ENCODE measurements at places on chromosomes 4 and X.

DNA sequence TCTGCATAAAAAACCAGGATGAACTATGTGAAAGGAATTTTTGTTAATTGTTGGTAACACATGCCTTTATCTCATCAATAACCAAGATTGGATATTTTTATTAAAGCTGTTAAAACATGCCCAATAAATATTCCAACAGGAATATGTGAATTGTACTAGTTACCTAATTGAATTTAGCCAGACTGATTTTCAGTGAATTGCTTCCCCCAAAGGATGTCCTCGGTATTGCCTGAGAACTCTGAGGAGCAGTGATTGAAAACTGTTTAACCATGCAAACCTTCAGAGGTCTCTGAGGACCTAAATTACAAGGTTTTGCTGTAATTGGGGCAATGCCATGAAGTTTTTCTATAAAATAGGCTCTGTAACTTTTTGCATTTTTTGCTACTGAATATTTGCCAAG lies 66.6 kb downstream of the BLTP1 start:
- no peak for DNase-seq

GRCh38 chr4:110033355-110034025 lies 120.8 kb downstream of the EGF start:
- DNase-seq = no peak

- no peak for DNase-seq
Observed at GRCh38 chr4:102390438-102390837, 45.2 kb upstream of the SLC39A8 start.

- DNase-seq = no peak
Observed at GRCh38 chr4:124872659-124873058, 160.1 kb upstream of the ANKRD50 start.

GRCh38 chrX:50697691-50698090 lies 116.3 kb downstream of the SHROOM4 start:
- no peak for DNase-seq

DNA sequence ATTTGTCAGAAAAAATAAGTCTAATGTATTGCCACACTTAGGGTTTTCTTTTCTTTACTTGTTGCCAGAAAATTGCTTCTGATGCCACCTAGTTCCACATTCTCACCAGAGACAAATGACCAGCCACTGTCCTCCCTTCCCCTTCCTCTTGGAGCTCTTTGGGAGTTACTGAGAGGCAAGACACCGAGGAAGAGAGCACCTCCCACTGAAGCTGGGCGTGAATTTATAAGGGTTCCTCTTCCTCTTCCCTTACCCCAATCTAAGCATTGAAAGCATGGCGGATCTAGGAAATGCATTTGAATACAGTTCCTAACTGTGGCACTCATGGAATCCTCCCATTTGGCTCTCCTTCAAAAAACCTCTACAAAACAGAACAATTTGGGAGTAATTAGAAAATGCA lies 30.0 kb downstream of the ANXA3 start:
- DNase-seq = no peak

GRCh38 chr4:99458911-99459447 lies 23.8 kb upstream of the ADH7 start:
- no peak for DNase-seq

- DNase-seq = no peak
Observed at GRCh38 chr4:4819213-4819606, 40.3 kb upstream of the MSX1 start.

GRCh38 chr4:155787113-155787710 lies 28.4 kb downstream of the GUCY1B1 start:
- DNase-seq = no peak

Measured in Peyer's patch (tissue), 4 donors.